ENCODE measurements at places on chromosomes 2 and 18. TPM values are rescaled to one million over a fixed set of nuclear protein-coding genes. Genes with fewer than 3 reads are reported as not detected.

DNA sequence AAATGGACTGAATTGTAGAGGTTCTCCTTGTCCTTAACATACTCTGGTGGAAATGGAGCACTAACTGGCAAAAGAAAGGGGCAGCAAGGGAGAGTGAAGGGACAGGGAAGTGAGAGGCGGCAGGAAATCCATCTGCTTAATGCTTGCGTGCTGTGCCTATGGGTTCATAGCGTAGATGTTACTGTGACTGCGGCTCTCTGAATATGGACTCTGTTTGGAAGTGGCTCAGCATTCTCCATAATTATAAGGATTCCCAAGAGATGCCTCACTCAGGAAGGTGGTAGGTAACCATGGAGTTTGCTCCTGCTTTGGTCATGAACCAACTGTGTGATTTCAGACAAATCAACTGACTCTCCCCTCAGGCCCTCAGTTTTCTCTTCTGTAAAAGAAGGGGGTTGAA, 50.0 kb downstream of the MYO3B start:
- no peak for DNase-seq

- DNase-seq: no peak
These were observed 34.5 kb downstream of the ZNF519 start for GRCh38 chr18:14097761-14098160.

DNA sequence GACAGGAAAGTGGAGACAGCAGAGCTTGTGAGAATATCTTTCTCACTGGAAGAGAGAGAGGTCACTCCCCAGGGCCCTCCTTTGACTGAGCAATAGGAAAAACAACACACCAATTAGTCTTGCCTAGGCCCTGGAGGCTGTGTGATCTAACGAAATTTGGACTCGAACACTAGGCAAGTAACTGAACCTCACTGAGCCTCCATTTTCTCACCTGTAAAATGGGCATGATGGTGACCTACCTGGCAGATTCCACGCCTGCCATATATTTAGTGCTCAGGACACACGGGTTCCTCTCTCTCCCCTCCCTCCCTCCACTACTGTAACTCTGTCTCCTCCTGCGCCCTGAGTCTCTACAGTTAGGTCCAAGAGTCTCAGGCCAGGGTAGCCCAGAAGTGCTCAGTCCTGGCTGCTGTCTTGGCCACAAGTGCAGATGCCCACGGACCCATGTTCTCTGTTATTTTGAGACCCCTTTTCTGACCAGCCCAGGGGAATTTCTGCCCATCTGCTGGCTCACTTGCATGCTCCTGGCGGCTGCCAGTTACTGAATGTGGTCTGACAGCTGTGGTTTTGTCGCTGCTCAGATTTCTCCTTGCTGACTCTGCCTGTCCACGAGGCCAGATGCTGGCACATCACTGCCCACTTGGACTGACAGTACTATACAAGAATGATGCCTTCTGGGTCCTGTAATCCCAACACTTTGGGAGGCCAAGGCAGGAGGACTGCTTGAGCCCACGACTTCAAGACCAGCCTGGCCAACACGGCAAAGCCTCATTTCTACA, 9.6 kb upstream of the GIGYF2 start:
- no peak for DNase-seq

DNA sequence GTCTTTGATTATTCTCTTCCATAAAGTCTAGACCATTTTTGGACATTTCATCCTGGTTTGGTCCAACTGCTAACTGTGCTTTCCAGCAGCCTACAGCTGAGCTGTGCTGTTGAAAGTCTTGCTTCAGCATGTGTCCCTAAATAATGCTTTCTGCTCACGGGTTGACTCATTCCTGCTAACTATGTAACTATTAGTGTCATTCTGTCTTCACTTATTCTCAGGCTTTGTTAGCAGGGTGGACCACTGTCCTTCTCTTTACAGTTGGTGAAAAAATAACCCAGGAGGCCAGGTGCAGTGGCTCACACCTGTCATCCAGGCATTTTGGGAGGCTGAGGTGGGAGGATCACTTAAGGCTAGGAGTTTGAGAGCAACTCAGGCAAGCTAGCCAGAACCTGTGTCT, 8.9 kb downstream of the ADAM23 start:
- DNase-seq: no peak

- DNase-seq: no peak
These were observed 11.4 kb upstream of the RFX8 start for GRCh38 chr2:101486258-101486701.

- DNase-seq: no peak
These were observed 1.8 kb upstream of the EVA1A start for GRCh38 chr2:75562513-75562864.

DNA sequence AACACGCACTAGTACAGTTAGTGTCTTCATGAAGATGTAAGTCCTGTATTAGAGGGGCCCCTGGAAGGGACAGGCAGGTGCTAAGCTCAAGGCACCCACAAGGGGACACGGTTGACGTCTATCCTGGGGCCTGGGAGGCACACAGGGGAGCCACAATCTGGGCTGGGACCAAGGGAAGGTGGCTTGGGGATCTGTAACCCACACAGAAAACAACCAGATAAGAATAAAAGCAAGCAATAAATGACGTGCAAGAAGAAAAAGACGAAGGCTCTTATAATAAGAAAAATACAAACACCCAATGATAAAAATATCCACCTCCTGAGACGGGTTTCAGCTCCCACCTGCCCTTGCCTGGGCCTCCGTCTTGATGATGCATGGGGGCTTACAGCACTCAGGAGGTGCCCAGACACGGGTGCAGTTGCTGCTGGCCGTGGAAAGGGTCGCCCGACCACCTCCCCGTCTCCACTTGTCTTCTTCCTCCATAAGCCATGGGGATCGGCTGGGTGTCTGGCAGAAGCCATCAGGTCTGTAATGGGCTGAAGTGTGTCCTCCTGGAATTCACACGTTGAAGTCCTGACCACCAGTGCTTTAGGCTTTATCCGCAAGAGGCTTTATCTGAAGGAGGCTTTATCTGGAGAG, 73.9 kb downstream of the TWIST2 start:
- peak; percentile 41 for DNase-seq

- no peak for DNase-seq
These were observed 69.9 kb upstream of the ACSL3 start for GRCh38 chr2:222790932-222791331.

SFT2D3 gene
- 8.3 TPM for total RNA-seq

MYO5B gene
- 0.21 TPM for total RNA-seq

- DNase-seq: no peak
These were observed 821.2 kb upstream of the ID2 start for GRCh38 chr2:7860693-7861092.

- no peak for DNase-seq
These were observed 282.2 kb downstream of the EXOC6B start for GRCh38 chr2:72543497-72544216.

KCNS3 gene
- total RNA-seq: 6.7 TPM

DNA sequence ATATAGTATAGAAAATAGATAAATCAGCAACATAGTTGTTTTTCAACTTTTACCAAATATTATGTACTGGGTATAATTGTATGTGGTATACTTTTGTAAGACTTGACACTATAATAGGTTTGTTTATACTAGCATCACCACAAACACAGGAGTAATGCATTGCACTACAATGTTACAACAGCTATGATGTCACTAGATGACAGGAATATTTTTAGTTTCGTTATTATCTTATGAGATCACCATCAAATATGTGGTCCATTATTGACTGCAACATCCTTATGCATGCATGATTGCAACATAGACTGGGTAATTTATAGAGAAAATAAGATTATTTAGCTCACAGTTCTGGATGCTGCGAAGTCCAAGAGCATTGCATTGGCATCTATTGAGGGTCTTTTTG, 678.4 kb upstream of the ZNF804A start:
- DNase-seq: no peak

GRCh38 chr2:84319581-84319980, 139.5 kb downstream of the SUCLG1 start:
- DNase-seq: no peak

IL18RAP gene
- 0.11 TPM for total RNA-seq

ABHD1 gene
- not detected for total RNA-seq

GRCh38 chr2:24018241-24018640, 8.4 kb downstream of the MFSD2B start:
- no peak for DNase-seq

DNA sequence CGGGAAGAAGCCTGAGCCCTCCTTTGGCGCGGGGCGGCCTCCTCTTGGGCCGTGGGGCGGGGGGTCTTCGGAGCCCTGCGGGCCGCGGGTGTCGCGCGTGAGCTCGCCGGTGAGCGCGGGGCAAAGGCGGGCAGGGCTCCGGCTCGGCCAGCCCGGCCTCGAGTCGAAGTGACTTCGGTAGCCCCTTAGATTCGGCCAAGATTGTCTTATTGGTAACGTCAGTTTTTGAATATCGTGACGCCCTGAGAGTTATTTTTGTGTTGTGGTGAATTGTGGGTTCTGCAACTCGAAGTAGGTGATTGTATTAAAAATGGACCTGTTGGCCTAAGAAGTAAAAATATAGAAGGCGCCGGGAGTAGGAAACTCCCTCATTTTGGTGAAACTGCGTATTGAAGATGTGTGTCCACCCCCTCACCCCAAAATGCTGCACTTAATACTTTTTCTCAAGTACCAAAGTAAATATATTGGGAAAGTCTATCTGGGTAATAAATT, 669 bp downstream of the MARCHF7 start:
- no peak for DNase-seq

DNA sequence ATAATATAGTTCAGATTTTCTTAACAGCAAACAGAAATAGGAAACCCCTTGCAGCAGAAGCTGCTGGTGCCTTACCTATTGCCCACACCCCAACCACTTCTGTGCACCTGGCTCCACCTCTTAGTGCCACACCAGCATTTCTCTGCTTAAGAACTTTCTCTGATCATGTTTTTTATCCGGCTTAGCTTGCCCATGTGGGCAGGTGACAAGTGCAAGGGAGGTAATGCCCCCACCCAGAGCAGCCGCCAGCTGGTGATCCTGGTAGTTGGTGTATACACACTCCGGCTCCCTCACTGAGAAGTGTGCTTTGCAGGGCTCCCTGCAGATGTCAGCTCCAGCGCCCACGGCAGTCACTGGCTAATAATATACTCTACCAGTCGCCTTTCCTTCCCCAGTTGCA, 126.3 kb downstream of the ALPK2 start:
- DNase-seq: no peak

GRCh38 chr2:178819147-178819875, 12.1 kb upstream of the TTN start:
- no peak for DNase-seq

DNA sequence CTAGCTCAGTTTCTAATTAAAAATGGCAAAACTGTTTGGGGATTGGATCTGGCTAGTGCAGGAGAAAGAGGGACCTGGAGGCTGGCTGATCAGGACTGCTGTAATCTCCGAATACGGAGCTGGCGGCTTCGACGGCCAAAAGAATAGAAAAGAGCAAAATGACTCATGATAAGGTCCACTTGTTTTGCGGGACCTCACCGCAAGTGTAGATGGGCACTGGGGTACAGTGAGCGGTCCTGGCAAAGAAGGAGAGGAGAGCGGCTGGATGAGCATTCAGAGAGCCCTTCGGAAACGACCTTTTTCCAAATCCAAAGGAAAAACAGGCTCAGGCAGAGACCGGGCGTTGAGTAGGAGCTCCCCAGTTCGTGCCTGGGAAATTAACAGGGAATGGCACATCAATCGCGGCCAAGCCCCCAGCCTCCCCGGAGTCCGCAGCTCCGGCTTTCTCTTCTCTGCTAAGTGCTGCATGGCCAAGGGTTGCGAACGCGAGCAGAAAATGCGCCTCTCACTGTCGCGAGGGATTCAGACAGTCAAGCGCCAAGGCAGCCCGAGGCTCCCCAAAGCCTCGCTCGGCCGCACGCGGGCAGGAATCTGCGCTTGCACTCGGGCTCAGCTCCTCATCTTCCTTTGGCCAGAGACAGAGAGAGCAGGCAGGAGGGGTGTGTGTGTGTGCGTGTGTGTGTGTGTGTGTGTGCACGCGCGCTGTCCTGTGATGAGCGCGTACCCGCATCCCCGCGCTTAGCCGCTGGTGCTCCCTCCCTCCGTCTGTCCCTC, 1.8 kb downstream of the DCC start:
- DNase-seq: no peak

DNA sequence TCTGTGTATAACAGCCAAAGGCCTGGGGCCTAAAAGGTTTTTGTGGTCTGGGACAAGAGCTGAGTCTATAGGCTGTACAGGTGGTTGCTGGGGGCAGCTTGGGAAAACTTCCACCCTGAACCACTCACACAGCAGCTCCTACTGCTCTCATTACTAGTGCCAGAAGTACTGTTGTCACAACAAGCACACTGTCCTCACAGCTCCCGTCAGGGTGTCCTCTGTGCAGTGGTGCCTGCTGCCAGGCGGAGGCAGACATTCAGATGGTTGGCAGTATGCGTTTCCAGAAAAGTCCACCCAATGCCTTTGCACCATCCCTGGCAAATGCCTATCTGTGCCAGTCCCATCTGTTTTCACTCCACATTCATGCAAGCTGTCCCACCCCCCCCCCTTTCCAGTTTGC, 58.5 kb downstream of the EPAS1 start:
- DNase-seq: no peak

RAB6C gene
- total RNA-seq: not detected

DNA sequence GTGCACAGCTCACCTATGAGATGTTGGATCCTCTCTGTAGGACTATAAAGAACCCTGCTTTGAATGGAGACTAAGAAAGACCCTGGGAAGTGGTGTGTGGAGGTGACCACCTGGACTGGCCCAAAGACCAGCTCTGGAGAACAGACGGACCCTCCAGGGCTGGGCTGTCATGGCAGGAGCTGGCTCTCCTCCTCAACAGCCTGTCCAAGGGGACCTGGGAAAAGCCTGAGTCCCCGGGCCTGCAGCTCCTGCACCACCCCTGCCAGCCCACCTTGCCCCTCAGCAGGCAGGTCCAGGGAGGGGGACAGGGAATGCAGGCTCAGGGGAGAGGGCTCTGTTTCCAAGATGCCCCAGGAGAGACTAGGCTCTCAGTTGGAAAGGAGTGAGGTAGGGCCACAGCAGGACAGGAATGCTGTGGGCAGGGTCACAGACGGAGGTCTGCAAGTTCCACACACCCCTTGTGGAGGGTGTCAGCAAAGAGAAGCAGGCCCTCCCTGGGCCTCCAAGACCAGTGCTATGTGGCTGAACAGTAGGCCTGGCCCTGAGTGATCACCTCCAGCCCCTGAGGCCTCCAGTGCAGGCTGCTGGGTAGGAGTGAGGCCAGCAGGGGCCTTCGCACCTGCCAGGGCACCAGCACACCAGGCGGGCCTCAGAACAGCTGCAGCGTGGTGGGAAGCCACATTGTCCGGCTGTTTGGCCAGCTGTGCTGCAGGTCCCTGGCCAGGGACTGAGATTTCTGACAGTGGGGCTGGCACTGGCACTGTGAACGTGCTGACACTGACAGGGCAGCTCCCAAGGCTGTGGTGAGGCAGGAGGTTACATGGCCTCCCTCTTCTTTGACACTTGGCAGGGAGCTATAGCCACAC, 86.4 kb upstream of the OTOS start:
- DNase-seq: no peak

GRCh38 chr2:169143998-169144397, 74.6 kb downstream of the DHRS9 start:
- DNase-seq: no peak

DNA sequence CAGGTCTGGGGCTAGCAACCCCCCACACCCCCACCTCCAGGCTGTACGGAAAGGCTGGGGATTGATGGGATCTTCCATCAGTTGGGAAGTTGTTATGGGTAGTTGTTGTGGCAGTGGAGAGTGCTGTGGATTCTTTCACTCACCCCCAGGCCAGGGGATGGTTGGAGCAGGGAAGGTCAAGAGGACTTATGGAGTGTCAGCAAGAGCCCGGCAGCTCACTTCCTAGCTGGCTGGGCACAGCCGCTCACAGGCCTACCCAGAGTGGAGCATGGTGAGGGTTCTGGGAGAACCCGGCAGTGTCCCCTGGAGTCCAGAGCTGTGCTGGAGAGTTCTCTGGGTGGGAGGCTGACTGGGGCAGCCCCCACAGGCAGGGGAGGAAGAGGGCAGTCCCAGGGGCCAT, 122.2 kb downstream of the MSH2 start:
- DNase-seq: no peak

Measured in ascending aorta (tissue), 2 donors.